ENCODE measurements at places on chromosomes 4 and X.

- no peak for DNase-seq
These were observed 134.7 kb downstream of the F11 start for GRCh38 chr4:186400676-186401075.

- DNase-seq = peak; percentile 92
These were observed 63.8 kb upstream of the STS start for GRCh38 chrX:7083468-7084396.

- DNase-seq = peak; percentile 89
These were observed at the start of gene WDFY3 for GRCh38 chr4:84966382-84967242. TSS of gene WDFY3 (minus strand) at chr4:84966690. CDS start at chr4:84860591, 106,099 bp downstream.

- no peak for DNase-seq
These were observed 9.3 kb upstream of the FRMPD3 start for GRCh38 chrX:107440187-107440586.

DNA sequence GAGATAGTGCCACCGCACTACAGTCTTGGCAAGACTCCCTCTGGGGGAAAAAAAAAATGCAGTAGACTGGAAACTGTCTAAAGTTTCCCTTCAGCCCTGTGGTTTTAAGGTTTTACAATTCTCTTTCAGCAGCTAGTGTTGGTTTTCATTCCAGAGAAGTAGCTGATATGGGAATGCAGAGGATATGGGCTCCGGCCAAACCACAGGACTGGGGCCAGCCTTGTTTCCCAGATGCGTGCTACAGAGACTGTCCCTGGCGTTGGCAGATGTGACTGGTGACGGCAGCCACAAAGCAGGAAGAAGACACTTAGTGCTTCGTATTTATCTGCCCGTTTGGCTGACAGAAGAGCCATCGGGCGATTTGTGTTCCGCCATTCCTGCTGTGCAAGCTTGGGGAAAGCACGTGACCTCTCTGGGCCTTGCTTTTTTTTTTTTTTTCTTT lies 43.2 kb downstream of the ZBTB49 start:
- DNase-seq = no peak

- DNase-seq = no peak
These were observed 12.6 kb downstream of the DOCK11 start for GRCh38 chrX:118508221-118508620.

DNA sequence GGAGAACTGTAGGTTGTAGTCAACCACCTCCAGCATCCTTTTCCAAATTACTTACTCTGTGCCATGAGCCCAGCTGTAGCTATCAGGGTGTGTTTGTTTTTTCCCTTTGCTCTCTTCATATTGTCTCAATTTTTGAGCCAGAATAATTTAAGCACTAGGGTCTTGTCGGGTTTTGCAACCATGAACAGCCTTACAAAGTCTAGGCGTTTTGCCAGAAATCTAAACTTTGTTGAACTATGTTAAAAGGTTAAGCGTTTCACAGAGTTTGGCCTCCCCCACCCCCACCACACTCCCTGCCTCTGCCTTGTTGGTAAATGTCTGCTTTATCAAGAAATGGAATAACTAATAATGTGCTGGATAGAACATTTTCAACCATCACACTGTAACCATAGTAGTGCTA lies 190.6 kb upstream of the TTC29 start:
- DNase-seq = no peak

DNA sequence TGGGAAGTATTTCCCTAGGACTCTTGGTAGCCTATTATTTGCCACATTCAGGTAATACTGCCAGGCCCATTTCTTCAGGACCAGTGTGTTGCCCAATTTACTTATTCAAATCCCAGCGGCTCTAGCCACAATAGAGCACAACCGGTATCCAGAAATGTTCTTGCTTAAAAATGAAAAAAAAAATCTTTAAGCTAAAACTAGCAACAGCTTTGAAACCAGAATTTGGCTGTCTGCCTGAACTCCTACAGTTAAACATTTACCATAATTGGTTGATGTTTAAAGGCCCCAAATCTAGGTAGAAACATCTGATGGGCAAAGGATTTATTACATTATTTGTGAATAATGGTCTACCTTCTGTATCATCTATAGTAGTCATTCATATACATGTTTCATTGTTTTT lies 930 bp upstream of the SLITRK4 start:
- no peak for DNase-seq

GRCh38 chr4:175309041-175309440 lies 390.9 kb downstream of the ADAM29 start:
- DNase-seq = no peak

GRCh38 chrX:124125471-124125870 lies 164.0 kb downstream of the STAG2 start:
- DNase-seq = peak; percentile 35

- no peak for DNase-seq
These were observed 54.5 kb upstream of the FBXW7 start for GRCh38 chr4:152590179-152591031.

GRCh38 chrX:48003367-48003757 lies 427 bp downstream of the ZNF182 start:
- DNase-seq = peak; percentile 20

DNA sequence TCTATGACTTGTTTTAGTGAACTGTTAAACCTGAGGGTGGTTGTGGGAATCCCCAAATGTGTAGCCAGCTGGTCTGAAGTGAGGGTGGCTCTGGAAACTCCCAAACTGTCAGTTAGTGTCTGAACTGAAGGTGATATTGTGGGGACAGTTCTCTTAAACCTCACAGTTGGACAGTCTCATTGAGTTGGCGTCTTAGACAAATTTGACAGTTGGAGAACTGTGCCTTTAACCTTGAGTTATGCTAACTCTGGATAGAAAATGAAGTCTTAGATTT lies 20.7 kb upstream of the CTSO start:
- DNase-seq = no peak

DNA sequence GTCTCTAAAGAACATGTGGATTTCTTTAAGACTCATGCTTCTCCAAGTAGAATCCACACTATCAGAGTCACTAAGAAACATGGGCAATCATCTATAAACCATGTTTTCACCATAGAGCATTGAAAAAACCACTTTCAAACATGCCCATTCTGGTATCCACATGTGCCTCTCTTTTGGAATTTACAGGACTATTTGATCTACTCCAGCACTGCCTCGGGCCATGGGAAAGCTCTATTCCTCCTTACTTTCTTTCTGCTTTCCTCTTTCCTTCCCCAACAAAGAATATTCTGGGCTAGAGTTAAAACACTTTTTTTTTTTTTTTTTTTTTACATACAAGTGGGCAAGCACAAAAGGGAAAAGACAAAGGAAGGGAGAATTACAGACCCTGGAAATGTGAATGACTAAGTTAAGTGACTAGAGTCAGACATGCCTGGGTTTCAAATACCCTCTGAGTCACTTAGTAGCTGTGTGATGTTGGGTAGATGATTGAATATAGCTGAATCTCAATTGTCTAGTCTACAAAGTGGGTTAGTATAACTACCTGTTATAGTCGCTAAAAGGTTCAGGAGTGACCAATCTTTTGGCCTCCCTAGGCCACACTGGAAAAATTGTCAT lies 847.7 kb upstream of the INTU start:
- DNase-seq = no peak

DNA sequence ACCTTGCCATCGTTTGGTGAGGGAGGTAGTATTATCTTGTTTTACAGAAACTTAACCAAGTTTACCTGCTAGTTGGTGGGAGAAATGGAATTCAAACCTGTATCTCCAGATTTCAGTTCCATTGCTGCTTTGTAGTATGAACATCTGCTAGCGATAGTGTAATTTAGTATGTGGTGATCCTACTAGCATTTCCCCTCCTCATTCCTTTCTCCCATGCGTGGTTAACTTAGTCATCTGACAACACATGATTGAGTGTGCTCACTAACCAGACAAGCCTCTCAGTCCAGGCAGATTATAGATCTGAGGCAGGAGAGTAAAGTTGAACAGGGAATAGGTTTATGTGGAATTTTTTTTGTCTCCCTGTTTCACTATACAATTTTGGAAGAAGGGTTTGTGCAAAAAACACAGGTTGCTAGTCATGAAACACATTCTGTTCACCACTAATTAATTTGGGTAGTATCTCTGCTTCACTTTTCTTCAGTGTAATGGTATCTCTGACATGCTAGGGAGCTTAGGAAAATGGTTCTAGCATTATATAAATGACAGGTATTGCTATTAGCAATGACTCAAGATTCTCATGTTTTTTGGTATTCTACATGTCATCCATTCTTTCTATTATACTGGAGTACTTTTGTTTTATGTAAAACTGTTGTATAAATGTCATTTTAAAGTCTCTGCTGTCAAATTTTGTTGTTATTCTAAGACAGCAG lies 21.7 kb downstream of the RBPJ start:
- peak; percentile 51 for DNase-seq

GRCh38 chrX:25640276-25640675 lies 497.9 kb upstream of the MAGEB18 start:
- no peak for DNase-seq

DNA sequence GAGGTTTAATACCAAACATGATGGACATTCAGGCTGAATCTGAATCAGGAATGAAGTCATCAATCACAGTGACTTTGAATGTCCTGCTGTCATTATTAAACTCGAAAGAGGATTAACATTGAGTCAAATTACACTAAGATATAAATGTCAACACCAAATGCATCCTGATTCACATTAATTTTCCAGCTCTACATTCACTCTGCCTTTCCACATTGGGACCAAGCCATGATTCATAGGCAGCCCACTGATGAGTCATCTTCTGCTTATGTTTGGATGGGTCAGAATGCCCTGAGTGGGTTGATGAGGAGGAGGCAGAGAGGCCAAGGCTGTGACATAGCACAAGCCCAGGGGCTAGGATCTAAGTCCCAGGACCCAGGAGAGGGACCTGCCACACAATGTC lies 247.6 kb upstream of the RPS6KA3 start:
- DNase-seq = peak; percentile 46

- DNase-seq = no peak
These were observed 67.3 kb downstream of the AFAP1 start for GRCh38 chr4:7872264-7872771.
